ENCODE measurements at places on chromosomes 1 and 21. TPM values are rescaled to one million over a fixed set of nuclear protein-coding genes. Genes with fewer than 3 reads are reported as not detected.
A peak's percentile ranks its signal among the peaks of the same experiment; 100 is the strongest.

GRCh38 chr21:28793043-28793442, 199.6 kb downstream of the LTN1 start:
- DNase-seq: no peak

GRCh38 chr21:42337830-42338728, 12.7 kb downstream of the TFF2 start:
- peak; percentile 71 for DNase-seq

DNA sequence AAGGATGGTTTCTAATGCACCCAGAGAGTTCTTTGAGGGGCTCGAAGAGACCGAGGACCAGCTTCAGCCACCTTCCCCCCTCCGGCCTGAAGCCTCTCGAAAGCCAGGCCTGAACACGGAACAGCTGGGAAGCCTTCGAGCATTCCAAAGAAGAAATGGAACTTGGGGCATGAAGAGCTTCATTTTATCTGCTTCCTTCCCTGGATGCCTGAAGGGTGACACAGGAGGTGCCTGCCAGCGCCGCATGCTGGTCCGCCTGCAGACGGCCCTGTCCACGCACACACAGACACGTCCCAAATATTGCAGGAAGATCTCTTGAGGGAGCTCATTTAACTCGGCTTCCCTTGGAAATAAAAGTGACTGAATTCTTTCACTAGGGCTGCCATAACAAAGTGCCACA, 73.7 kb downstream of the TOMM20 start:
- no peak for DNase-seq

DNA sequence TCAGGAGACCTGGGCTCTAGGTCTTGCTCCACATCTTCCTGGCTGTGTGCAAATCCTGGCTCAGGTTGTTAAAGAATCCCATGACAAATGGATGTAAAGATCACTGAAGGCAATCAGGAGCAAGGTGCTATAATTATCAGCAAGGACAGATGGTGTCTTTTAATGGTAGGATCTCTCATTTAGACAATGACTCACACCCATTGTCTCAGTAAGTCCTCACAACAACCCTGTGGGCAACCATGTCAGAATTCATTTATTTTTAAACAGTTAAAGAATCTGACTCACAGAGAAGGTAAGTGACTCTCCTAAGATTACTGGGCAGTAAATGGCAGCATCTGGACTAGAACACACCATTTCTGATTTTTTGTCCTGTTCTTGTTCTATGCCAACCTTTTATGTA, 32.8 kb downstream of the RNASEL start:
- no peak for DNase-seq

DNA sequence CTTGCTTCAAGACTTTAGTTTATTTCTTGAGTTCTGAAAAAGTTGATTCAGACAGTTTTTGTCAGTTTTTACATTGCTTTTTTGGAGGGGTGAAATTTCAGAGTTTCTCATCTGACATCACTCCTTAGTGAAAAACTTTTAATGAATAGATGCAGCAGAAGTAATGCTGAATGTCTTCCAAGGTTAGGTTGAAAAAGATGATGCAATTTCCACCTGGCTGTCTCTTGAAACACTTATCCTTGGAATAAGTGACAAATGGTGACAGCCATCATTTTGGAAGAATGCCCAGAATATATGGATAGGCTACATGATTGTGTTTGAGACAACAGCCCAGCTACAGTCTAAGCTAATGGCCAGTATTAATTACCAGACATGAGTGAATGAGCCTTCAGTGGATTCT, 140.8 kb downstream of the ZNF644 start:
- no peak for DNase-seq

DNA sequence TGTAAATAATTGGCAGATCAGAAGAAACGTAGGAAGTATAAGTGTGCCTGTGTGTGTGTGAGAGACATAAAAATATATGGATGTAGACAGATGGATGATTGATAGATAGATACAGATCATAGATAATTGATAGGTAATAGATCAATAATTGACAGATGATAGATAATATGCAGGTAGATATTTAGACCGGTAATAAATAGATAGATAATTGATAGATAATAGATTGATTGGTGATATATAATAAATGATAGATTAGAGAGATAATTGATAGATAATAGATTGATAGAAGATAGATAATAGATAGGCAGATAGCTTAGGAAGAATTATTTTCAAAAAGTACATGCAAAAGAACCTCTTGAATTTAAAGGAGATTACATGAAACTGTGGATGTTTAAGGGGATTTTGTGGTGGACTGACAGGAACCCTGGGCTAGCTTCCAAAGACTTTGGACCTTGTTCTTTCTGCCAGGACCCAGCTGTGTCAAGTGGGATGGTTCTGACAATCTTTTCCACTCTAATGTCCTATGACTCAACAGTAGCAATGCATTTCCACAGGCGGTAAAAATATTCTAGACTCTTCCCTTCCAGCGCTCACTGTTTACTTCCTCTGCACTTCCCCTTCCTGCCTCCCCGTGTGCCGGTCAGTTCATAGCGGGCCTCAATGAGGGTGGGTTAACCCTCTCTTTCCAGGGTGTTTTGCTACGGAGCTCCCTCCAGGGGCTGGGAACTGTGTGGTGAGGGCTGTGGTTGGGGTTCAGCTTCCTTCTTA, 39.4 kb downstream of the KCNJ15 start:
- no peak for DNase-seq

GRCh38 chr21:42657676-42658319, 4.4 kb downstream of the PDE9A start:
- no peak for DNase-seq

GRCh38 chr1:173122958-173123852, 72.5 kb upstream of the TNFSF18 start:
- peak; percentile 77 for DNase-seq

- DNase-seq: no peak
Measured at GRCh38 chr1:172867216-172867818, 183.4 kb downstream of the TNFSF18 start.

DNA sequence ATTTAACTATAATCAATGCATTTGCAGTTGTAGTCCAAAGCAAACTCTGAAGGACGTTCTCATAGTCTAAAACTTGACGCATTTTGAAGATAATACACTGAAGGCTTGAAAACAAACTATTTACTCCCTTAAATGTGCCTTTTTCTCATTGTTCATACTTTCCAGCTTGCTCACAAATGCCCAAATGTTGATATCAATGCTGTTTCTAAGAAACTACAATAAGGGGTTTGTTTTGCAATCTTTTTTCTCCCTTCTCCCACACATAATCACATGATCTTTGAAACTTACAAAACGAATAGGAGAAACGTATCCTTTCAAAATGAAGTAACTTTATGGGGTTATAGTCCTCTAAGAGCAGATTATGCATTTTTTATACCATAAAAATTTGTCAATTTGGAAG, 508.7 kb downstream of the DPYD start:
- DNase-seq: no peak

DNA sequence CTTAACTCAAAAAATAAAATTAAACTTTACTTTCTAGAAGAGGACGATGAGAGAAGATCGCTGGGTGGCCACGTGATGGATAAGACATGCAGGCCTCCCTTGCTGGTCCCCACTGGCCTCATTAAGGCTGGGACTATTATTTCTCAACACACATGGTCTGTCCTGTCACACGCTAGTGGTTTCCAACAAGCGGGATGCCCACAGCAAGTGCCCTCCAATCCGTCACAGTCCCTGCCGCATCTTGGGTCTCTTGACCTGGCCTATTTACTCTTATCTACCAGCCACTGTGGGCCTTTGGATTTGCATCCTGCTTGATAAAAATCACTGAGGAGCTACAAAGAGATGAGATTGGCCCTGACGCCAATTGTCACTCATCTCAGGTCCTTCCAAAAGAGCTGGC, 30.0 kb downstream of the CAPZB start:
- DNase-seq: no peak

- DNase-seq: no peak
Measured at GRCh38 chr1:8182034-8182761, 135.7 kb upstream of the SLC45A1 start.

- DNase-seq: no peak
Measured at GRCh38 chr1:68229650-68230483, 2.5 kb downstream of the WLS start.

DNA sequence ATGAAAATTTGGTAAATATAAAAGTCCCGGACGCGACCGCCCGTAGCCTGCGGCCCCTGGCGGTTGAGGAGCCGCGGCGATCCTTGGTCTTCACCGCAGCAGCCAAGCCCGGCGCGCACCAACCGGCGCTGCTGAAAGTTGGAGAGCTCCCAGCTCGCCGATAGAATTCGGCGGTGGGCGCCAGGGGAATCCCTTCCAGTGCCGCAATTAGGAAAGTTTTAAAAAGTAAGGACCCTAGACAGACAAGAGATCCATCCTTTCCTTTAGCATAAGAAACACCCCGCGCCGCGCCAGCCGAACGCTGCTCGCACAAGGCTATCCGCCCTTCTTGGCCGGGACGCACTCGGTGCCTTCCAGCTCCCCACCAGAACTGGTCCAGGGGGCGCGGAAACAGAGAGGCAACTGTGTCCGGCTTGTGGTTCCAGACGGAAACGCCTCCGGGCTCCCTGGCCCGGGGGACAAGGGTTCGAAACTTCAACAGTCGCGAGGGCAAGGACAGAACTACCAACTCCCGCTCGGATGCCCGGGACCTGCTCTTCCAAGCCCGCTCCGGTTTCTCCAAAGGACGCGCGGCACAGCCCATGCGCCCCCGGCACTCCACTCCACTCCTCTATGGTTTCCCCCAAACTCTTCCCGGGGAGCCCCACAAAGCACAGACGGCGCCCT, 1.7 kb downstream of the FAM78B start:
- DNase-seq: peak; percentile 60

GRCh38 chr1:113692824-113693431, 66.4 kb downstream of the PHTF1 start:
- no peak for DNase-seq

- no peak for DNase-seq
Measured at GRCh38 chr21:35059742-35060141, 10.6 kb upstream of the RUNX1 start.

DNA sequence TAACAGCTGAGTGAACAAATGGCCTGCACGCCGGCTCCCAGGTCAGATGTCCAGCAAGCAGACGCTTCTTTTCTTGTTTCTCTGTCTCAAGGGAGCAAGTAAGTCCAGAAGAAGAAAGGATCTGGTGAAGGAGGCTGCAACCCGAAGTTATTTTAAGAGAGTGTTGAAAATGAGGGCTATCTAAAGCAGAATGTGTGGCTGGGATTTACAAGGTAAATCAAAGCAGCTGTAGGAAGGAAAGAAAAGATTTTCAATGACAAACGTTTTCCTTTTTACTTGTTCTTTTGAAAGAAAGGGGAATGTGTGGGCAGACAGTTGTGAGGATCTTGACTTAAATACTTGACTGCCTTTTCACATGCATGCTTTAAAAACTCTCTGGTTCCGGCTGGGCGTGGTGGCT, 311.5 kb downstream of the KIF26B start:
- DNase-seq: no peak

ANGPTL3 gene
- polyA plus RNA-seq: not detected

CFAP45 gene
- 0.25 TPM for polyA plus RNA-seq

NUAK2 gene
- 0.22 TPM for polyA plus RNA-seq

GNAT2 gene
- polyA plus RNA-seq: 0.07 TPM

REN gene
- not detected for polyA plus RNA-seq

ADGRB2 gene
- polyA plus RNA-seq: 0.73 TPM
